ENCODE measurements at places on chromosomes 4 and X.
A peak's percentile ranks its signal among the peaks of the same experiment; 100 is the strongest.

DNA sequence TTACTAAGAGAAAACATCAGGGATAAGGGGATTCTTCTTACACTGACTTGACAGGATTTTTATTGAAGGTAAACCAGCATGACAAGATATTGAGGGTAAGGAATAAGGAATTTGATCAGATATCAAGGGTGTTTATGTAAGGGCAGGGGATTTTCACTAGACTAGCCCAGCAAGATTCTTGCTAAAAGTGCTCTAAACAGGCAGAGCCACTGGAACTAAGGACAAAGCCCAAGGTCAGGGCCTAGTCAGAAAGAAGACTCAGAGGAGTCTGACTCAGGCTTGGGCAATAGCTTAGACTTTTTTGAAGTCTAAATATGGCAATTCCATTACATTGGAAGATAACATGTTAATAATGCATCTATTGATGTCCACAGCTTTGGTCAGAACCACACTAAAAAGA lies 6.5 kb upstream of the GLRA3 start:
- DNase-seq, result no peak

- no peak for DNase-seq
Measured at GRCh38 chr4:33255094-33255493, 2534.9 kb downstream of the PCDH7 start.

DNA sequence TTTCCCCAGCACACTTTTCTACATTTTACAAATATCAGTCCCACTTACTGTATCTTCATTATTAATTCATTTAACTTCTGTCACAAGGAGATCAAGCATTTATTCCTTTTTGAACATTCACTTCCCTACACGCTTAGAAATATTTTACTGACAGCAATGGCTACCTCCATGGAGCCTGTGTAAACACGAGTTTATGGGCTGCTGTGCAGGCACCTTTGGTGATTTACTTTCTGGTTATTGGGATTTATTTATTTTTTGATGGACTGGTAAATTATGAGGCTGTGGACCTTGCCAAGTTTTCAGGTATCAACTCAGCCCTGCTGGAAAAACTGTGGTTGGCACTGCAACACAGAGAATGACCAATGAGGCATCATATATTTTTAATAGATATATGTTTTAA lies 45.4 kb upstream of the PAQR3 start:
- no peak for DNase-seq

DNA sequence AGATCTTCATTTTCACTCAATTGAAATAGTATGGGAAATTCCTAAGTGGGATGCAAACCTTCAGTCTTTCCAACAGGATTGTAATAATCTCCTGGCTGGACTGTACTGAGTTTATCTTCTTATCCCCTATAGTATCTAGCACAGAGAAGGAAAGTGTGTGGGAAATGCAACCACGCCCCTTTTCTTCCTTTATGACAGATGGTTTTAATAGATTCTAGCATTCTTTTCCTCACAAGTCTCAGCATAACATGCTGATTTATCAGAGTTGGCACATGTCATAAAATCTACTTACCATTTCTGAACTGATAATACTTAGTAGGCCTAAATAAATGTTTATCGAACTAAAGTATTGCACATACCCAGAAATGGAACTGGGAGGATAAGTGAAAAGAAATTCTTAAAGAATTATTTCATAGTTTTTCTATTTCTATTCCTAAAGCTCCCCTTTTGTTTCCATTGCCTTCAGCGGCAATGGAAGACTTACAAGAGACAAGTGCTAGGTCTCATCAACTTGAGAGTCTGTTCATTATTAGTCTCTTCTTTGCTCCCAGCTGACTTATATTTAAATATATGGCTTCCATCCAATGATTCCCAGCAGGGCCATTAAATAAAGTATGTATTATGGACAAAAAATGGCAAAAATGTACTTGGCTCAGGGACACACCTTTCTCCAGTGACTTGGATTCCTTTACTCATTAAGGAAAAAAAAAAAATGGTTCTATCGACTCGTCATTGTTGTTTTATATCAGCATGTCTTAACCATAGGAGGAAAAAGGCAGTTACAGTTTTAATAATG lies 484.5 kb downstream of the IL1RAPL1 start:
- no peak for DNase-seq

GRCh38 chr4:12679217-12679616 lies 804.9 kb downstream of the RAB28 start:
- DNase-seq, result no peak

- no peak for DNase-seq
Measured at GRCh38 chr4:183600189-183600685, 58.7 kb downstream of the RWDD4 start.

DNA sequence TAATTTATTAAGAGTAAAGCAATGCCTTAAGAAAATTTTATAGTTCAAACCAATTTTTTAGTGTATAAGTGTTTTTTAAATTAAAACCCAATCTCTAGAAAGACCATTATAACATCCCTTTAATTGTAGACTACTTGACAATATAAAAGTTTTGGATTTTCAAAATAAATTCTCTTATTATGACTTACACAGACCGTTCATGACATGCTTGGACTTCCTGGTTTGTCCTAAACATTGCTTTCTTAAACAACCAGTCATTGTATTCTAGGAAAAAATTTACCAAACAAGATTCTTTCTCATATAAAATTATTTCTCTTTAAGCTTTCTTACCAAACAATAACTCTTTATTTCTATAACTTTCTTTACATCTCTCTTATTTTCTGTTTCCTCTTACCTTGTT lies 49.0 kb upstream of the CXorf51A start:
- DNase-seq, result no peak

DNA sequence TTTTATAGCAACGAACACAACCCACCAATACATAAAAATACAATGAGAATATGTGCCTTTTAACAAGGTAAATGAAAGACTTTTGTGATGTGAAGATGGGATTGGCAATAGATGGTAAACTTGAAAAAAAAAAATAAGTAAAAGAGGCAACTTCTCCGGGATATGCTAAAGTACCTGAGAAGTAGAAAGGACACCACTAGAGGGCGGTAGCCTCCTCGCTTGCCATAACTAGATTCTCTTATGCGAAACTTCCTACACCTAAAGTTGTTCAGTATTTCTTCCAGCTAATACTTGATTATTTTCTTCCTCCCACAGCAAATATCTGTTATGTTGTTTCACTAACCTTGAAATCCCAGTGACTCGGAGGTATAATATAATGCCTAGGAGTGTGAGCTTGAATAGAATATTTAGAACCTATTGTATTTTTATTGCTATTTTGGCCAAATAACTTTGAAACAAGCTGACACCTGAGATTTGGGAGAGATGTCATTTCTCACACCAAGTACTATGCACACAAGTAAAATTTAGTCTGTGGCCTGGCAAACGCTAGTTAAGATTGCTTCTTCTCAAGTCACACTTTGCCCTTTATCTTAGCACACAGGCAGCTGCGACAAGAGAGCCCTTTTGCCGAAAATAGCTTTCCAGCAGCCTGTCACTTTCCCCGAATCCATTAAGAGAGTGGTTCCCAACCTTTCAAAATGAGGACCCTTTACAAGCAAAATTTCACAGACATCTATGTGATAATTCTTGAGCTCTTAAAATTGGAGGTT lies 44.9 kb upstream of the PDLIM5 start:
- peak; percentile 89 for DNase-seq
